ENCODE measurements at places on chromosomes 4 and X. TPM values are rescaled to one million over a fixed set of nuclear protein-coding genes. Genes with fewer than 3 reads are reported as not detected.

GRCh38 chr4:174600391-174600790 lies 78.1 kb upstream of the HPGD start:
- DNase-seq, result no peak

The SH2D1A gene
- 90.2 TPM for total RNA-seq

DNA sequence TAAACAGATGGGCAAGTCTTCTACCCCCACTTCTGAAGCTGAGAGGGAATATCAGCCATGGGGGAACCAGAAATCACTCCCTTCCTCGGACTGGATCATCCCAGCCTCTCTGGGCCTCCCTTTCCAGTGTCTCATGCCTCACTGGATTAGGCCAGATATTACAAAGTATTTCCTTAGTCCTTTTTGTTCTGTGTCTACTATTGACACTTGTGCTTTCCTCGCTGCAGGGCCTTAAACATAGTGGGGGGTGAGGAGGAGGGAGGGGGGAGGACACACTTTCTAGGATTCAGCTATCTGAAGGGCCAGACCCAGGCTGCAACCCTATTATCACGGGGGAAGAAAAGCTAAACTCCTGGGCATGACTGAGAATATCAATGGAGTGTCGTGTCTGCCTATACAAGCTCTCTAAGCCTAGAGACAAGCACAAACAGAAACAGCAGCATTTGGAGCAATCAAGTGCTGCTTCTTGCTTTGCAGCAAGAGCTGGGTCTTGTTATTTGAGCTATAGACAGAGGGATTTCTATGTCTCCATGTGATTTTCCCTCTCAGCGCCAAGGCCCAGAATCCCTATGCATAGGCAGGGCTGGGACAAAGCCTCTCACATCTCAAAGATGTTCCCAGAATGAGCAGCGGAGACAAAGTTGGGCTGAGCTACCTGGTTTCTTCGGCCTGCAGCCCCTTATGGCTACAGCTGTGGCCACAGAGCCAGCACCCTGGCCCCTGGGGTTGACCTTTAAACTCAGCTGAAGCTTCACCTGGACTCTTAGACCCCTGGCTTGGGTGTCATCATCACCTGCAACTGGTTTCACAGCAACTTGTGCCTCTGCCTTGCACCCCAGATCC lies 20.2 kb downstream of the PJA1 start:
- no peak for DNase-seq

GRCh38 chrX:150507251-150507856 lies 61.1 kb upstream of the MTM1 start:
- no peak for DNase-seq

- DNase-seq, result no peak
Observed at GRCh38 chrX:102983205-102983604, 46.1 kb downstream of the RAB40AL start.
